ENCODE measurements at places on chromosomes 1 and 21.

DNA sequence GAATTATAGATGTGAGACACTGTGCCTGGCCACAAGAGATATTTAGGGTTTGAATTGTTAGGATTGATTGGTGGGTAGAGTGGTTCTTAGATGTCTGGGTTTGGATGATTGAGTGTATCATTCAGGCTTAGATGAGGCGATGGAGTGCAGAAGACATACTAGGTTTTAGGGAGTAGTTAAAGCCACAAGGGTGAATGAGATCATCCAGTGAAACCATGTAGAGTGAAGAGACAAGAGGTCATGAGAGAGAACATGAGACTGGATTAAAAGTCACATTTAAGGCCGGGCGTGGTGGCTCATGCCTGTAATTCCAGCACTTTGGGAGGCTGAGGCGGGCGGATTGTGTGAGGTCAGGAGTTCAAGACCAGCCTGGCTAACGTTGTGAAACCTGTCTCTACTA, 37.2 kb downstream of the ZFYVE9 start:
- DNase-seq: no peak

GRCh38 chr1:39043513-39043912, 17.4 kb downstream of the NDUFS5 start:
- DNase-seq: no peak

GRCh38 chr1:9066945-9067807, 2.3 kb downstream of the SLC2A5 start:
- DNase-seq: no peak

- DNase-seq: no peak
These were observed 30.7 kb downstream of the DMBX1 start for GRCh38 chr1:46520063-46520911.

DNA sequence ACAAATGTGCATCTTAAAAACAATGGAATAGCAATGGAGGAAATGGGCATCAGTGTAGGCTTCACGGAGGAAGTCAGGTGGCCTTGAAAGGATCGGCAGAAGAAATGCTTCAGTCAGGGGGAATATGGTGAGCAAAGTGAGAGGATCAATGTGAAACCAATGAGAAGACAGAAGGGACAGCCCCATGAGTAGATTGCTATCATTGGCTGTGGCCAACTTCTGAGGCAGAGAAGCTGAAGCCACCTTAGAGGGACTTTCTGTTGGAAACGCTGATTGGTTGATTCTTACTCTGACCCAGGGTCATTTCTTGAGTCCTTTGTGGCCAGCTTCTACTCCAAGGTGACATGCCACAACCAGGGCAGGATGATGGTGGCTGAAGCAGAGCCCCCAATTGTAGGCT, 130.7 kb upstream of the ZNF648 start:
- no peak for DNase-seq

GRCh38 chr1:9908871-9909233, 1.2 kb downstream of the CTNNBIP1 start:
- no peak for DNase-seq

- no peak for DNase-seq
These were observed 9.8 kb downstream of the ABCG1 start for GRCh38 chr21:42228709-42229220.

DNA sequence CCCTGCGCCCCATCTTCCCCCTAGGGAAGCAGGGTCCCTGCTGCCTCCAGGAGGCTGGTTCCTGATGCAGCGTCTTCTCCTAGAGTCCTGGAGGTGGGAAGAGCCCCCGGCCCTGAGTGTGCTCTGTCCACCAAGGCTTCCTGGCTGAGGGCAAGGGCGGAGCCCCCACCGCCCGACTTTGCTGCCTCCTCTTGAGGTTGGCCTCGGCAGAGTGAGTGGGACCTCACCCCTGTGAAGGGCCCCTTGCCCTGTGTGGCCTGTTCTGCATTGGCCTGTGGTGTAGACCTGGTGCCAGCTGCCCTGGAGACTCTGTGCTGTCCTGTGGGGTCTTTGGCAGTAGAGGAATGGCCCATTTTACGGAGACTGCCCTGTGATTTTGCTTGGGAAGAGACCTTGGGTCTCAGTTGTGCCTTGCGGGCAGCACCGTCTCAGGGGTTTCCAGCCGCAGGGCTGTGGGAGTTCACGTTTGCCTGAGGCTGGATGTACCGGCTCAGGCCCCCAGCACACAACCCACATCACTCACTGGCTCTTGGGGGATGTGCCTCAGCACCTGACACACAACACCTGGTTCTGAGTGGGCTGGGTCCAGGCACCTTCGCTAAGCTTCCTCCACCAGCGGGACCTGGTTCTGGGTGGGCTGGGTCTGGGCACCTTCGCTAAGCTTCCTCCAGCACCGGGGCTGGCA, 73.6 kb downstream of the SKI start:
- DNase-seq: no peak

DNA sequence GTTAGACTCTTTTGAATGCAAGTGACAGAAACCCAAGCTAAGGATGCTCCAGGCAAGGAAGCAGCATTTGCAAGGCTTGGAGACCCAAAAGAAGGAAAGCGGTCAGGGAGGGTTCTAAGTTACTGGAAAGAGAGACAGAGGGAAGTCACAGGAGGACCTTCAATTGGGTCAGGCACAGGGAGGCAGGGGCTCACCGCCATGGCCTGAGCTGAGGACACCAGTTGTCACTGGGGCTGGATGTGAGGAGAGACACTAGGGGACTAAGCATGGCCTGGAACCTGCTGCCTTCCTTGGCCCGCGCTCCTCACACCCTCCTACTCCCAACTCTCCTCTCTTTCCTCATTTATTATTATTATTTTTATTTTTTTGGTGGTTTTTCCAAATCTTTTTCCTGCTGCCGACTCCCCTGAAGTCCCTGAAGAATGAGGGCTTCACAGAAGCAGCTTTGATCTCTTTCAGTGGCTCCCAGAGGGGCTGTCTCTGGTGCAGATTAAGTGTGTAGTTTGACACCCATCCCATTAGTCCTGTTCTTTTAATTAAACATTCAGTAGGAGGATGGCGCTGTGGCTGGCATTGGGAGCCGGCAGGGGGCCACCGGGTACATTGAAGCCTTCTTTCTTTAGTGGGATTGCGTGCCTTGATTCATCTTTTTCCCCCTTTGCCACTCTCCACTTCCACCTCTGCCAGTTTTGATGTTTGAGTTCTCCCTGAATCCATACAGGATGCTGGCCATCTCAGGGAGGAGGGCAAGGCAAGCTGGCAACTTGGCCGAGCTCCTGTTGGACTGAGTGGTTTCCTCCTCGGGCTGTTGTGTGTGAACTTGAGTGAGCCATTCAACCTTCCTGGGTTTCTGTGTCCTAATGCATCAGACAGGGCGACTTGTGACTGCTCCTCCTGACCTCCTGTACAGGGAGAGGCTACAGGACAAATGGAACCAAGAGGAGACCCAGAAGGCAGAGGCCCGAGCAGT, 59.3 kb downstream of the MDM4 start:
- no peak for DNase-seq

DNA sequence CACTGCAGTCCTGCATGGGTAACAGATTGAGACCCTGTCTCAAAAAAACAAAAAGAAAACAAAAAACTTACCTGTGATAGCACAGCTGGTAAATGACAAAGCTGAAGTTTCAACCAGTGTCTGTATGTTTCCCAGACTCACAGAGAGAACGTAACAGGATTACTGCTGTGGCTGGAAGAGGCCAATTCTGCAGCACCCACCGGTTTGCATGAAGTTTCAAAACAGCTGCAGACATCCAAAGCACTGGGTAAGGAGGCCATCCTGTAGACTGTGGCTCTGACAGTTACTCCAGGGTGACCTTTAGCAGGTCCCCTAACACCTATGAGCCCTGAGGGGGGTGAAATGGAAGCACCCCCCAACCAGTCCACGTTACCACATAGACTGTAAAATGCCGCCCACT, 7.5 kb downstream of the ID3 start:
- DNase-seq: no peak

- no peak for DNase-seq
These were observed 28.9 kb upstream of the CD5L start for GRCh38 chr1:157870490-157870889.

DNA sequence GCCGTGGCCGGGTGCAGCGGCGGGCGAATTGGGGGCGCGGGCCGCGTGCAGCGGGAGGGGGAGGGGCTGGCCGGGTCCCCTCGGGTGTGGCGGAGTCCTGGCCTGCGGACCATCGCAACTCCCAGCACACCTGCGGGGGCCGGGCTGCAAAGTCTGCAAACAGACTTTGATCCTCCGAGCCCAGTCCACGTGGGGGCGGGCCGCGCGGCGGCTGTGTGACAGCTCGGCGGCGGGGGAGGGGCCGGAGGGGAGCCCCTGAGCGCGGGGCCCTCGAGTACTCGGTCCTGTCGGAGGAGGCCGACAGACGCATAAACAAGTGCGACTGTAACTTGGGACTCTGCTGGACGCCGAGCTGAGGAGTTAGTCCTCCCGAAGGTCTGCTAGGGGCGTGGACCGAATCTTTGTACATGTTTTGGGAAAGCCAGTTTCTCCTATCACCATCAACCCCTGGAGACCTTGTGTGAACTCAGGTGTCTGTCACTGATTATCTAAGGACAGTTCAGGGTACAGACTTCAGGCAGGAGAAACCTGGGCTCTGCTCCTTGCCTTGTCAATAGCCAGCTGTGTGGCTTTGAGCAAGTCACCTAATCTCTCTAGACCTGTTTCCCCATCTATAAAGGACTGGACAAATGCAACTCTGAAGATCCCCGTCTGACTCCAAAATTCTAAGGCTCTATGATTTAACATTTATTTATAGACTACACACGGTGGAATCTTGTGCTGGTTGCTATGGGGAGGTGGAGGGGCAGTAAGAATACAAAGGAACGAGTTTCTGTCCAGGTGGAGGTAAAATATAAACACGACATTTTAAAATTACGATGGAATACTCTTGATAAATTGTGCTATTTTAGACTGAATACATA, 710 bp upstream of the SLC30A1 start:
- DNase-seq: no peak

GRCh38 chr1:44275991-44276405, 62.7 kb downstream of the DMAP1 start:
- DNase-seq: no peak

DNA sequence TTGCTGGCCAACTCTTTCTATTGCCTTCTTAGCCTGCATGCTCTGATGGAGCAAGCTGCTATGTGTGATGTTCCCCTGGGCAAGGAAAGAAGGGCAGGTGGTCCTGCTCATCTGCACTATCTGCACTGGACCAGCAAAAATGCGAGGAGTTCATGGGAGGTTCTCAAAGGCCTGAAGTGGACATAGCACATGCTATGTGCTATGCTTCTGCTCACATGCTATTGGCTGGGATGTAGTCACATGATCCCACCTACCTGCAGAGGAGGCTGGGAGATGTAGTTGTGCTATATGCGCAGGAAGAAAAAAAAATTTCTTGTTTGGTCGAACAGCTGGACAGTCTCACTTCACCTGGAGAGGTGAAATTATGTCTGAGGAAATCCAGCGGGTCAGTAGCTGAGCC, 587.7 kb downstream of the MATN1 start:
- no peak for DNase-seq

- DNase-seq: no peak
These were observed 34.5 kb downstream of the CD247 start for GRCh38 chr1:167483790-167484189.

DNA sequence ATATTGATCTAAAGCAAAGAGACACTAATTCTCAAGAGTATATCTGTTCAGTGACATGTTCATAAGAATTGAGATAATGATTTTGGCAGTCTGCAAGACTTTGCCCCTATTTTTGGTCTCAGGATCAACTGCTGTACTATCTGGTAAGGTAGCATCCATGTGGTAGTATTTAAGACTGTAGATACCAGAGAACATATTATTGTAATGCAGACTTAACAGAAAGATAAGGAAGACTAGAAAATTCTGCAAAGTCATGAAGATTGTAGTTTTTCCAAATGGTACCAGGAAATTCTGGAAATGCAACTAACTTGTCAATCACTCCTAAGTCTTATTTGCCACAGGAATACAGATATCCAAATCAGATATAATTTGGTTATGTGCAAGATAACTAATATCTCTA, 35.1 kb downstream of the RNF2 start:
- no peak for DNase-seq

- DNase-seq: no peak
These were observed 15.9 kb upstream of the GPR25 start for GRCh38 chr1:200856716-200857357.

DNA sequence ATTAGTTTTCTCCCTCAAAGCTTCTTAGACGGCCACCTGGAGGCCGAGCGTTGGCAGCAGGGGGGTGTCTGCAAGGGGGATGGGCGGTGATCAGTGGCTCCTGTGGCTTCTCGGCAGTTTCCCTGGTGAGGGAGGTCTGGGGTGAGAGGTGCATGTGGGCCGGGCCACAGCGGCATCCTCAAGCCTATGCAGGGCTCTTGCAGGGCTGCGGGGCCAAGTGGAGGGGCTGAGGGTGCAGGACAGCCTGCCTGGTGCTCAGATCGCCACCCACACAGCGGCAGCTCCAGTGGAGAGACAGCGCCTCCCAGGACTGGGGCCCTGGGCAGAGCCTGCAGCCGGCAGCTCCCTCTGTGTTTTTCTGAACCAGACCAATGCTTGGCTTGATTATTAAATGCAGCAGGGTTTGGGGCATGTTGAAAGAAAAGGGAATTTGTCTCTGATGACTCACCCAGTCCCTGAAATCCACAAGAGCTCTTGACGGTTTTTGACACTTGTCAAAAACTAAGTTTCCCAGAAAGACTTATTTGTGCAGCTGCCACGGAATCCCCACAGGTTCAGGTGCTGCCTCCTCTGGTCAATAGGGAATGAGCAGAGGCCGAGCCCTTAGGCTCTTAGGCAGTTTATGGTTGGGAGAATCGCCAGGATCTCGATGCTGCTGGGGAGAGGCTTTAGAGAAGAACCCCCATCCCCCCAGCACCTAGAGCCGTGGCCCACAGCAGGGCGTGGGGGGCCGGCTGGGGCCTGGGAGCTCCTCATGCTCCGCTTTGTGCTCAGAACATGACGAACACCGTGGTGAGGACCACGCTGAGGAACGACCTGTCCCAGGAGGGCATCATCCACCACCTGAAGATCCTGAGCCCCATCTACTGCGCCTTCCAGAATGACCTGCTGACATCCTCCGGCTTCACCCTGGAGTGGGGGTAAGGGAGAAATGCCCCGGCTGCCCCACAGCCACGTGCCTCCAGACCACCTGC, 54.7 kb downstream of the UMODL1 start:
- DNase-seq: no peak

DNA sequence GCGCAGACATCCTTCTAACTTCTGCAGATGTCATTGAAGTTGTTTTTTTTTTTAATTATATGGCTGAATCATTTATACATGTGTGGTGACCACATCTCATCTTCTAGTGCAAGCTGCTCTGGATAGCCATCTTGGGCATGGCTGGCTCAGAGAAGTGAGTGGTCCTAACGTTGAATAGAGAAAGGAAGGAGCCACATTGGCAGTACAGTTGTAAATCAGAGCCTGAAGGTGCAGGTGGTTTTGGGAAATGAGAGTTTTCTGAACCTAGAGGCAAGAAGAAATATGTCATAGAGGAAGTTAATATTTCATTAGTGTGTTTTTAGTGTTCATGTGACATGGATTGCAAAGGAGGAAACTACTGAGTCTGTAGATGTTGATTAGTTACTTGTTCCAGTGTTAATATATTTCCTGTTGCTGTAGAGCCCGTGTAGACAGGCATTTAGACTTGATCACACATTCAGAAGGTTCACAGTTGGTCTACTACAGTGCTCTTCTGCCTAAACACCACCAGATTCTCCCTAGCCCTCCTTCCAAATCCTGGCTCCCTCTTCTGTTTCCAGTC, 163.7 kb downstream of the ROR1 start:
- no peak for DNase-seq

GRCh38 chr1:164842870-164843269, 283.9 kb downstream of the PBX1 start:
- no peak for DNase-seq

- no peak for DNase-seq
These were observed 3.0 kb downstream of the TSPEAR start for GRCh38 chr21:44708213-44708865.

GRCh38 chr1:177505905-177506590, 335.3 kb downstream of the BRINP2 start:
- no peak for DNase-seq
